H4 (cell line): ENCODE measurements at places on chromosomes 3 and 15.
A peak's percentile ranks its signal among the peaks of the same experiment; 100 is the strongest.

- peak; percentile 42 for DNase-seq
Measured at GRCh38 chr3:66490214-66490613, 10.6 kb downstream of the LRIG1 start.

DNA sequence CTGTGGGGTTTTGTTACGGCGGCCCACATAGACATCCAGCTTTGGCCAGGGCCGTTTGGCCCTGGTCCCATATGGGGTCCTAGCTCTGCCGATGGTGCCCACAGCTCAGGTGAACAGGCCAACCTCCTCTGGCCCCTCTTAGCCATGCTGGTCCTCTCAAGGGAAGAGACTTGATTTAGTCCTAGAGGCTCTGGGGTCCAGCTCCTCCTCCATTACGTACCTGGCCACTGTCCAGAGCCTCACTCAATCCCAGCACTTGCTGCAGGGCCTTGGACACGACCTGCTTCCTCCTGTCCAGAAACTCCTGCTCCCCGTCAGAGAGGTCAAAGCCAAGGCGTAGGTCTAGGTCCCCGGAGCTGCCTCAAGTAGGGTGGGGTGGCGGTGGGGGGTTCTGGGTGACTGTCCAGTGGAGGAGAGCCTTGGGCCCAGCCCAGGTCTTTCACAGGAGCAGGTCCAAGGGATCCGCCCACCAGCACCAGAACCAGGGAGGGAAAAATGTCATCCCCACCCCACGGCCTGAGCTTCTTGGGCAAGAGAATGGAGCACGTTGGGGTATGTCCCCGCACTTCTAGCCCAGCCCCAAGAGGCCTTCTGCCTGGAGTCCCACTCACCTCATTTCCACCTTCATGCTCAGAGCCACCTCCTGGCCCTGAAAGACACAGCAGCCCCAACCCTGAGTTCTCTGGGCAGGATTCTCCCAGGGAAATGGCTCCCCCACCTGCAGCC, 6.8 kb downstream of the PLA2G4F start:
- no peak for DNase-seq

- no peak for DNase-seq
Measured at GRCh38 chr3:38120693-38121450, 16.1 kb downstream of the ACAA1 start.

- peak; percentile 23 for DNase-seq
Measured at GRCh38 chr3:73624821-73625665, at the start of gene PDZRN3. TSS of gene PDZRN3 (minus strand) at chr3:73624941.

DNA sequence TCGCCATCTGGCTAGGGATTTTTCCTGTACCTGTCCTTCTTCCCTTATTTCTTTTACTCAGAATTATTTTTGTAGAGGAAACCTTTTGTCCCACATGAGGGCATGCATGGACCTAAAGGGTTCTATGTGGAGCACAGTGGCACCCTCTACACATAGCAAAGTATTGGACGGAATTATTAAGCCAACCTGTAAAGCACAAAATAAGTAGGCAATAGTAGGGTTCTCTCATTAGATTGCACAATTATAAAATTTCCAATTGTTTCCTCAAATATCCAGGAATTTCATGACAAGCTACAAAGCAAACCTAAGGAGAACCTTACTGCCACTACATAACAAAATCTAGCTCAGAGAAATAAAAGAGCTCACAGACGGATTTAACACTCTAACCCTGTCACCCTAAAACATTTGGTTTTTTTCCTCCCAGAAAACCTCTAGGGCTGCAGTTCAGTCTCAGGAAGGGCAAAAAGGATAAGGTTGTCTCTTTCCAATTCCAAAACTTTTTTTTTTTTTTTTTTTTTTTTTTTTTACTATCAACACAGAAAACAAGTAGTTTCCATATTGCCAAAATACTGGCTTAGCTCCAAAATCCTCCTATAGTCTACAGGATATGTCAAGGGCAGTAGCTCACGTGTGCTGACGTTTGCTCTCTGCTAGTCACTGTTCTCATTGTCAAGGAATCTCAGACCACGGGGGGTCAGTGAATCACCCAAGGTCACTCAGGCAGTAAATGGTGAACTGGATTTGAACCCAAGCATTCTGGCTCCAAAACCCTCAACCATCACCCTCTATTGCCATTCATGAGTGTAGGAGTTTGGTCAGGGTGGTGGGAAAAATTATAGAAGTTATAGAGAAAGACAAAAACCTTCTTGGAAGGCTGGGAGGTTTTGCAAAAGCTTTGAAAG, 52.3 kb downstream of the NCEH1 start:
- peak; percentile 85 for DNase-seq

DNA sequence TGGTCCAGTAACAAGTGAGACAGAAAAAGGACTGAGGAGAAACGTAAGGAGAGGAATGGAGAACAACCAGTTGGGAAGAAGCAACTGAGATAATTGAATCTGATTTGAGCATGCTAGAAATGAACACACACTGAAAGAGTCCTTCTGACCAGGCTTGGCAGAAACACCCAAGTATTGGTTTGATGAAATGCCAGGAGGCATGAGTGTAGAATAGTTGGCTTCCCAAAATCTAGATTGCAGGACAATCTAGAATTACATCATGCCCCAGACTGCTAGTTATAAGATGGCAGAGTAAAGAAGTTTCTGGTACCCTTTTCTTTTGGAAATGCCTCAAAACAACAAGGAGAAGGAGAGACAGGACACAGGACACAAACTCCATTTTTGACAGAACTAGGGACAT, 189.7 kb upstream of the STT3B start:
- DNase-seq: no peak

GRCh38 chr3:136982520-136983138, 24.8 kb downstream of the IL20RB start:
- no peak for DNase-seq

GRCh38 chr3:11522398-11522715, 121.4 kb downstream of the VGLL4 start:
- no peak for DNase-seq

DNA sequence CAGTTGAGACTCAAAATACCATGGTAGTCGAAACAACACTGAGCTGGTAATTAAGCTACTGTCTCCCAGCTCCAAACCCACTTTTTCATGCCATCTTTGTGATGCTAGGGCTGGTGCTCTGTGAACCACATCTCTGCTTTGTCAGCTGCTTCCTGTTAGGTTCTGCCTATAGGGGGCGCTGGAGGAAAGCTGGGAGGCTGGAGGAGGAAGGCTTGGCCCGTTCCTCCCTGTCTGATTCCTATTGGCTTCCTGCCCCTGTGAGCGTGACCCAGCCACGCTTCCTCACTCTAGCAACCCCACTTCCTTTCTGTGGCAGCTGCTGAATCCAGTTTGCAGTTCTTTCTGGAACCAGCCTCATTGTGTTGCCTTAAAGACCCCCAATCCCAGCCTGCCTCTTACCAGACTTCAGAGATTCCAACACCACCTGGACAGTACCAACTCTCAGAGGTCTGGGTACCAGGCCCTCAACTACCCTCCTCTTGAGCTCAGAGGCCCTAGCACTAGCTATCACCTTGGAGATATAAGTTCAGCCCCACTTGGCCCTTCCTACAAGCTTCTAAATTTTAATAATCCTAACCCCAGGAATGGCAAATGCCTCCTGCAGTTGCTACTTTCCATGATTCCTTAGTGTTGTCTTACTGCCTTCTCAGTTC, 120.9 kb downstream of the ERC2 start:
- DNase-seq: peak; percentile 25

DNA sequence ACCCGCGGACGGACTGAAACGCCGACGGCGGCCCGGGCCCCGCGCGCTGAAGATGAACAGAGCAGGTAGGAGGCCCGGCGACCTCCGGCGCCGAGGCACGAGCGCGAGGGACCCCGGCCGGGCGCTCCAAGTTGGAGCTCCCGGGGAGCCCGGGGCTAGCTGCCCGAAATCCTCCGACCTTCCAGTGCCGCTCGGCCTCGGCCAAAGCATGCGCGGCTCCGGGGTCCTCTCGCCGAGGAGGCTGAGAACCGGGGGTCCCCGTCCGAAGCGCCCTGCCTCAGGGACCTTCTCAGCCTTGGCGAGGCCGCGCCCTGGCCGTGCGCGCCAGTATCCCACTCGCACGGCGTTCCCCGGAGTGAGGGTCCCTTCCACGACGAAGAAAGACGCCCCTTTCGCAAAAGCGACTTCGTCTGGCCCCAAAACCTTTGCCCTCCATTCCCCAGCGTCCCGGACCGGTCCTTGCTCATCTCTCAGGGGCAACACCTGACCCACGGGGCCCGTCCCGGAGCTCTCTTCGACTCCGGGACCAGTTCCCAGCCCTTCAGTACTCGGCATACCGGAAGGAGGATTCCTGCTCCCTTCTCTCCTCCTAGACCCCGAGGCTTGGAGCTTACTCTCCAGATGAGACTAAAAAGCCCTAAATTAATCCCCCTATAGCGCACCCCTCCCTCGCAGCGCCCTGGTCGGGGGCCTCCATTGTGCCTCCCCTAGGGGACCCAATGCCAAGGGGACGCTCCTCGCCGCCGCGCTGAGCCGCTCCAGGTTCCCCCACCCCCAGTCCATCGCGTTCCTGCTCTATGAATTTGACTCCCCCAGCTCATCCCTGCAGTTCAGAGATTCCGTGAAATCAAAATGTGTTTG, 7.7 kb upstream of the FGD5 start:
- no peak for DNase-seq

DNA sequence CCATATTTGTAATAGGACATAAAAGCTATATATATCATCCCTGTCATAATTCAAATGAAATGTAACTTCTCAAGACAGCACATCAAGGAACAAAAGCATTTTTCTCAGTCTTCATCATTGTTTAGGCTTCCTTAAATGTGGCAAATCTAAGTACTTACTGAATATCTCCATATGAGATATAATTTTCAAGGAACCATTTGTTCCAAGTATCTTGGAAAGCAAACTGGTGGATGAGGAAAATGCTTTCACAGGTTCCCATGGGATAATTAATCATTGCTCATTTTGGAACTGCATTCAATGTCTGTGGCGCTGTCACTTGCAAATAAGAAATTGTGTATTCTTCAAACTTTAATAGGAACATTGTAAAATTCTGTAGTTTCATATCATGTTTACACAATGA, 52.6 kb upstream of the ZNF385D start:
- no peak for DNase-seq

- no peak for DNase-seq
Measured at GRCh38 chr3:106176734-106177133, 307.9 kb upstream of the CBLB start.

GRCh38 chr3:11641683-11642430, 1.9 kb downstream of the VGLL4 start:
- DNase-seq: peak; percentile 45

DNA sequence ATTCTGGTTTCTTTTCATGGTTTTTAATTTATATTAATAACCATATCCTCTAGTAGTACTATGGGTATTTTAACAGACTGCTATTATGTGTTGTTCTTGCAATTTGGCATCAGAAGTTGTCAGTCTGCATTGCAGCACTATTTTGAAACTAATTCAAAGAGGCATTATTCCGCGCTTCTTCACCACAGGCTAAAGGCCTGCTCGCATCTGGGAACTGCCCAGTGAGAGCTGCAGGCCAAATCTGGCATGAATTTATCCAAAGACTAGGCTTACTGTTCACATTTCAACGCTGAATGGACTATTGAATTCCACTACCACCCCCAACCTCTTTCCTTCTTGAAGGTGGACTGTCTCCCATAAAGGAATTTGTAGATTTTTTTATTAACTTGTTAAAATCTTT, 310.4 kb upstream of the NR2F2 start:
- no peak for DNase-seq

DNA sequence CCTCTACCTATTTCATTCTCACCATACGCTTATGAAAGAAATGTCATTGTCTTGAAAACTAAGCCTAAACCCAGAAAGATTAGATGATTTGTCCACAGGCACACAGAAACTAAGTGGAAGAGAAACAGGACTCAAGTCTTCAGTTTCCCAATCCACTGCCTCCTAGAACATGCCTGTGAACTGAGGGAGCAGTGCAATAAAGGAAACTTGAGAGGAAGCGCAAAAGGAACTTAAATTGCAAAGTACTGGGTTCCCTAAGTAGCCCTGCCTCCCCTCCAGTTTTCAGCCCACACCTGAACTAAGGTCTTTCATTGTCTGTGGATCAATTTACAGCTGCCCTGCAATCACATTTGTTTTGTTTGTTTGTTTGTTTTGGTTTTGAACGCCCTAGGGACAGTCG, 56.7 kb upstream of the TSEN2 start:
- DNase-seq: no peak

- peak; percentile 43 for DNase-seq
Measured at GRCh38 chr3:134066651-134067530, 37.2 kb upstream of the SLCO2A1 start.

GRCh38 chr3:194971009-194971408, 285.3 kb downstream of the FAM43A start:
- no peak for DNase-seq

GRCh38 chr15:40243126-40243810, 4.4 kb downstream of the PAK6 start:
- DNase-seq: no peak

- no peak for DNase-seq
Measured at GRCh38 chr3:28841441-28841840, 439.4 kb upstream of the RBMS3 start.

GRCh38 chr3:190076601-190077394, 43.9 kb downstream of the P3H2 start:
- DNase-seq: peak; percentile 95

GRCh38 chr3:168659015-168659414, 563.3 kb upstream of the GOLIM4 start:
- no peak for DNase-seq

GRCh38 chr3:39260957-39261356, 18.9 kb downstream of the CX3CR1 start:
- DNase-seq: peak; percentile 92

DNA sequence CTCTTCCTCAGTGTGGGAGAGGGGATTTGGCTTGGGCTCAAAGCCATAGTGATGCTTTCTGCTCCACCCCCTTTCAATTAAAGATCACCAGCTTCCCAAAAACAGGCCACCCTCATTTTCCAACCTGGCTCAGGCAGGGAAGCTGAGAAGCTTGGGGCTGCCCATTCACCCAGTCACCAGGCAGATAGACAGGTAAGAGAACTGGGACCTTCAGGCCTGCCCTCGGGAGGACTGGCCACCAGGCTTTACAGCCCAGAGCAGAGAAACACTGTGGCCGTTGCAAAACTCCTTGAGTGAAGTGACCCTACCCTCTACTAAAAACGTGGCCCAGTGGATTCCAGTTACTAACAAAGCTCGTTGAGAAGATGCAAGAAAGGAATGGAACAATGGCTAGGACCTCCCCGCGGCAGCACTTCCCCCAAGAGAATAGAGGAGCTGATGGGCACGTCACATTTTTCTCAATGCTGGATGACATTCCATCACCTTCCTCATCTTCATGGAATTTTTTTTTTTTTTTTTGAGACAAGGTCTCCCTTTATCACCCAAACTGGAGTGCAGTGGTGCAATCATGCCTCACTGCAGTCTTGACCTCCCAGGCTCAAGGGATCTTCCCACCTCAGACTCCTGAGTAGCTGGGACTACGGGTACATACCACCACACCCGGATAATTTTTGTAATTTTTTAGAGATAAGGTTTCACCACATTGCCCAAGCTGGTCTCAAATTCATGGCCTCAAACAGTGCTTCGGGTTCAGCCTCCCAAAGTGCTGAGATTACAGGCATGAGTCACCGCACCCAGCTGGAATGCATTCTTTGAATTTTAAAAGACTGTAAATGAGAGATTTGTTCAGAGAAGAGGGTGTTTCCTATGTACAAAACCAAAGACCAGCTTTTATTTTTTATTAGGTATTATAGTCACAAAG, 37.9 kb downstream of the LIPC start:
- peak; percentile 94 for DNase-seq
